ENCODE measurements at places on chromosomes 6 and 20. TPM values are rescaled to one million over a fixed set of nuclear protein-coding genes. Genes with fewer than 3 reads are reported as not detected.
A peak's percentile ranks its signal among the peaks of the same experiment; 100 is the strongest.

GRCh38 chr6:124482071-124482491, 480.2 kb upstream of the RNF217 start:
- no peaks in the 10 kb centered on the region for H3K4me1 ChIP-seq
- no peak for DNase-seq
- no peak overlapping the region for H3K27ac ChIP-seq
- no peaks in the 10 kb centered on the region for H3K36me3 ChIP-seq
- no peaks in the 10 kb centered on the region for H3K27me3 ChIP-seq
- H3K4me3 ChIP-seq = no peak overlapping the region

GRCh38 chr20:30489614-30490003, 767.9 kb upstream of the DEFB115 start:
- peak; percentile 72 for DNase-seq
- no peak overlapping the region for H3K27ac ChIP-seq

DNA sequence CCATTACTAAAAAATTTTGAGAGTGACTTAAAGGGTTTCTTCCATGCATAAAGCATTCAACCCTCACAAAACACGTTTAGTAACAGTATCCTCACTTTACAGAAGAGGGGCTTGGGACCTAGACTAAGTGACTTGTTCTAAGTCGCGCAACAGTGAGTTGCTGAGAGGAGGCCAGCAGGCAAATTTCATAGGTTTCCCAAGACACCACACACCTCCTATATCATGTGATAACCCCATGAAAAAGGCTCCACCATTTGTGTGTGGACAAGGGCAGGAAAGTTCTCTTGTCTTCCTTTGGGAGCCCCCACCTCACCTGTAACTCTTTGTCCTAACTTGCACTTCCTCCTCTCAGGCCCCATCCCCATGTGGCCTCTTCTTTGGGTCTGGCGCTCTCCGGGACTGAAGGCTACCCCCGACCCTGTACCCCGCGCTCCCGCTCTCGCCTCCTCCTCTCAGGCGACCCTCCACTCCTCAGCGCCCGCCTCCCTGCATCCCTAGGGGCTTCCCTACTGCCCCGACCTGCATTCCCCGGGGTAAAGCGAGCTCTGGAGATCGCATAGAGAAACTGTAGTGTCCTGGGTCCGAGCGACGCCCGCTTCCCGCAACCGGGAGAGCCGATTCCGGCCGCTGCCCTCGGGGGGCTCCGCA, 392 bp downstream of the PSMB8 start:
- H3K27ac ChIP-seq = peak overlapping the region; percentile 85
- peaks cover 18% of the 10 kb centered on the region for H3K36me3 ChIP-seq
- peak overlapping the region; percentile 58 for H3K4me3 ChIP-seq
- peaks cover 24% of the 10 kb centered on the region for H3K4me1 ChIP-seq

DNA sequence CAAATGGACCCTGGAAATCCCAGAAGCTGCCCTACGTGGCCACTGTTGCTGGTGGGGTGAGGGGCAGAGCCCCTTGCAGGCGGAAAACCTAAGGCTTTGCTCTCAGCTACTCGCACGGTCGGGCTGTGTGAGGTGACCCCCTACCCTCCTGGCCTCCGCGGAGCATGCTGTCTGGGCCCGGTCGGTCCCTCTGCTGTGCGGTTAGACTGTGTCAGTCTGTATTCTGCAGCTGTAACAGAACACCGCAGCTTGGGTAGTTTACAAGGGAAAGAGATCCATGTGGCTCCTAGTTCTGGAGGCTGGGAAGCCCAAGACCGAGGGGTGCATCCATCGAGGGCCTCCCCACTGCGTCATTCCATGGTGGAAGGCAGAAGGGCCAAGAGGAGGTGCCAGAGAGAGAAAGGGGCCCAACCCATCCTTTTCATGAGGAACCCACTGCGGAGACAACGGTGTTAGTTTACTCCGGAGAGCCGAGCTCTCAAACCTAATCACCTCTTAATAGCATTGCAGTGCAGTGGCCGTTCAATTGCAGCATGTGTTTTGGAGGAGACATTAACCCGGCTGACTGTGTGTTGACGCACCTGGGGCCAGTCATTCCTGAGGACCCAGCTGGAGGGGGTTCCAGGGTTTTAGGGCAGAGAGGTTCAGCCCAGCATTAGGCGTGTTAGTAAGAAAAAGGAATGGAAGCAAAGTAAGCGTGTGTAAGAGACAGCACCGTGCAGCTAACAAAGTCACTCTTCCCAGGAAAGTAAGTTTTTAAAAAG, 18.3 kb downstream of the COL9A3 start:
- no peaks in the 10 kb centered on the region for H3K27me3 ChIP-seq
- H3K36me3 ChIP-seq = no peaks in the 10 kb centered on the region
- no peak overlapping the region for H3K4me3 ChIP-seq
- no peak for DNase-seq
- peaks cover 12% of the 10 kb centered on the region for H3K4me1 ChIP-seq

DNA sequence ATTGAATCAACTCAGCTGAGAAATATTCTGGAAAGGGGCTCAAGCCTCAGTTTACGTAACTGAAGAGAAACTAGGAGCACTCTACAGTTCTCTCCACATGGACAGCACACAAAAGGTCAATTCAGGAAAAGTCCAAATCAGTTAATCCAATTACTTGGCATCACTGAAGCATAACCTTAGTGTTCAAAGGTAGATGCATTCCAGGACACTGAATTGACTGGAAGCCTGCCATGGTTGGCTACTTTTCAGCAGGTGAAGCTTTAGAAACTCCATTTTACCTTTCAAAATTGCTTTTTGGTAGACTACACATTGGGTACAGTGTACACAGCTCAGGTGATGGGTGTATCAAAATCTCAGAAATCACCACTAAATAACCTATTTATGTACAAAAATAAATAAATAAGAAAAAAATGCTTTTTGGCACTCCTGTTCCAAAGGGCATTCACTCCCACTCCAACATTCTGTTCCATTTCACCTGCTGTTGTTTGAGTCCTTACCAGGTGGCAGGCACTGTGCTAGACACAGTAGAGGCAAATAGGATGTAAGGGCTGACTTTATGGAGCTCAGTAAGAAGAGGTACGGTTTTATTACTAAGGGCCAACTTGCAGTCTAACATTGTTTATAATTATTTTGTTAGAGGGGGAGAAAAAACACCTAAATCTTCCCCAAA, 153.4 kb downstream of the FAXC start:
- H3K4me3 ChIP-seq = no peak overlapping the region
- H3K27me3 ChIP-seq = no peaks in the 10 kb centered on the region
- no peak overlapping the region for H3K27ac ChIP-seq
- no peaks in the 10 kb centered on the region for H3K4me1 ChIP-seq
- no peaks in the 10 kb centered on the region for H3K36me3 ChIP-seq
- DNase-seq = no peak

GRCh38 chr20:19341348-19342053, 129.1 kb downstream of the SLC24A3 start:
- H3K36me3 ChIP-seq = no peaks in the 10 kb centered on the region
- H3K4me1 ChIP-seq = peaks cover 23% of the 10 kb centered on the region
- peak overlapping the region; percentile 53 for H3K27ac ChIP-seq
- DNase-seq = no peak

GRCh38 chr20:45798935-45799642, 7.3 kb downstream of the DNTTIP1 start:
- H3K27ac ChIP-seq = peak overlapping the region; percentile 12
- H3K36me3 ChIP-seq = peaks cover 53% of the 10 kb centered on the region
- peaks cover 12% of the 10 kb centered on the region for H3K4me1 ChIP-seq
- no peak overlapping the region for H3K4me3 ChIP-seq

GRCh38 chr6:12278915-12279314, 11.2 kb upstream of the EDN1 start:
- no peaks in the 10 kb centered on the region for H3K36me3 ChIP-seq
- DNase-seq = no peak
- no peaks in the 10 kb centered on the region for H3K27me3 ChIP-seq
- H3K4me3 ChIP-seq = no peak overlapping the region

- H3K27ac ChIP-seq = no peak overlapping the region
- no peaks in the 10 kb centered on the region for H3K27me3 ChIP-seq
- DNase-seq = no peak
- peaks cover 13% of the 10 kb centered on the region for H3K4me1 ChIP-seq
- no peaks in the 10 kb centered on the region for H3K36me3 ChIP-seq
Measured at GRCh38 chr6:112029045-112029822, 24.7 kb upstream of the CCN6 start.

GRCh38 chr6:40990301-40990700, 48.7 kb downstream of the UNC5CL start:
- H3K36me3 ChIP-seq = no peaks in the 10 kb centered on the region
- no peak overlapping the region for H3K4me3 ChIP-seq
- H3K27me3 ChIP-seq = no peaks in the 10 kb centered on the region
- no peak overlapping the region for H3K27ac ChIP-seq
- DNase-seq = no peak
- H3K4me1 ChIP-seq = no peaks in the 10 kb centered on the region

- no peak for DNase-seq
- H3K4me3 ChIP-seq = no peak overlapping the region
- H3K27me3 ChIP-seq = no peaks in the 10 kb centered on the region
- peaks cover 34% of the 10 kb centered on the region for H3K4me1 ChIP-seq
- no peak overlapping the region for H3K27ac ChIP-seq
Measured at GRCh38 chr6:149368065-149368464, 32.0 kb upstream of the SUMO4 start.

DNA sequence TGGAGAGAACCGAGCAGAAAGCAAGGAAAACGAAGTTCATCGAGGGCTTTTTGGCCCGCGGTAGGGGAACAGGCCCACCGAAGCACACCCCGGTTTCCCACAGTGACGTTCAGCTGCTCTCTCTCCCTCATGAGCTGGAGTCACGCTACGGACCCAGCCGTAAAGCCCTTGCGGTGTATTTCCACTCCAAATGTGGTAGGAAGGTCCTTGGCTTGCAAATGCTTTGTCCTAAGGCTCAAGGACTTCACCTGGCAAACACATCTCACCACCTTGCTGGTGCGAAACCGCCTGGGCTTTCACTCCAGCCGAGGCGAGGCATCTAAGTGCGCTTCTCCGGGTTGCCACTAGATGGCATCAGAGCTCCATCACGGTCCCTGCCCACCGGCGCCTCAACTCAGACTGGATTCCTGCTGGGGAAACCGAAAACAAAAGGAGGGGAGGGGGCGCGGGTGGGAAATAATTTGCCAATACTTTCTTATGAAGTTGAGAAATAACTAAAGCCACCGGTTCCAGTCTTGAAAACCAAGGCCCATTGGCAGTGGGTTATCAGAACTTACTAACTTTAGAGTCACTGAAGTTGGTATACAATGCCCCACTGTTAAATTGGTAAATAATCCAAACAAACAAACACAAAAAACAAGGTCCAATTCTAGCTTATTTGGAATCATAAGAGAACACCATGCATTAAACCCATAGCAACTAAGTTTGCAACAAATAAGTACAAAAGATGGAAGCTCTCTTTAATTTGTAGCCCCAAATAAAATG, 13.4 kb upstream of the FOXC1 start:
- peak overlapping the region; percentile 25 for H3K4me3 ChIP-seq
- no peak overlapping the region for H3K27ac ChIP-seq
- no peaks in the 10 kb centered on the region for H3K27me3 ChIP-seq
- no peaks in the 10 kb centered on the region for H3K36me3 ChIP-seq

- H3K4me1 ChIP-seq = peaks cover 16% of the 10 kb centered on the region
- H3K27me3 ChIP-seq = no peaks in the 10 kb centered on the region
Measured at GRCh38 chr20:58440021-58440767, 51.2 kb downstream of the VAPB start.

DNA sequence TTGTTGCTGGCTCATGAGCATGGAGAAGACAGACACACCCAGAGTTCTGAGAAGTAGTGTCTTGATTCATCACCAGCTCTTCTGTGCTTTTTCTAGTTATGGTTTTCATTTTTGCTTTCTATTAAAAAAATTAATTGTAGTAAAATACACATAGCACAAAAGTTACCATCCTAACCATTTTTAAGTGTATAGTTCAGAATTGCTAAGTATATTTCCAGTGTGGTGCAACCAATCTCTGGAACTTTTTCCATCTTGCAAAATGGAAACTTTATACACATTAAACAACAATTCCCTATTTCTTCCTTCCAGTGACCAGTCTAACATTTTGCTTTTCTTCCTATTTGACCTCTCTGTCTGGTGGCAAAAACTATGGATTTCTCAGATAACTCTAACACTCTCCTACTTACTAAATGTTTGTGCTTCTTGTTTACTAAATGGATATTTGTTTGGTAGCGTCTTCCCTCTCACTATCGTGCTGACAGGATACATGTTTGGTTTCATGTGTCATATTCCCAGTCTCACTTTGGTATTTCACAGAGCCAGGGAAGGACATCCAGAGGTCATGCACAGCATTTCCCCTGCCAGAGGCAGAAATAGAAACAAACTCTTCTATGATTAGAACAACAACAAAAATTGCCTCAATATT, 40.6 kb downstream of the TXLNB start:
- H3K27ac ChIP-seq = peak overlapping the region; percentile 5
- peaks cover 19% of the 10 kb centered on the region for H3K4me1 ChIP-seq
- H3K27me3 ChIP-seq = no peaks in the 10 kb centered on the region
- no peak for DNase-seq

DNA sequence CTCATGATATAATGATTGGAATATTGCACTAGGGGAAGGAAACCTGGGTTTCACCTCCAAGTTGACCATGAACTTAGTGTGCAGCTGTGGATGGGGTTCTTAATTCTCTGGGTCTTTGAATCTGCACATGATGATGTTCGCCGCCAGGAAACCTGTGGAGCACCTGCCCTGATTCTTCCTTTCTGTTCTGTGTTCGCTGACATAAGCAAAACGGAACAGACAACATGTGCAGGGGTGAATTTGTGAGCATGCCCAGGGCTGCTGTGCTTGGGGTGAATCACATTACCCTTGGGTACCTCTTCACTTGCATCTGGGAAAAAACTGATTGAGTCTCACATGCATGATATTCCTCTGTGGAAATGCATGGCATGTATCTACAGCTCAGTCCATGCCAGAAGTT, 48.8 kb downstream of the CAP2 start:
- no peaks in the 10 kb centered on the region for H3K36me3 ChIP-seq
- H3K4me3 ChIP-seq = no peak overlapping the region

- no peak overlapping the region for H3K27ac ChIP-seq
- no peaks in the 10 kb centered on the region for H3K27me3 ChIP-seq
- no peaks in the 10 kb centered on the region for H3K4me1 ChIP-seq
- no peak overlapping the region for H3K4me3 ChIP-seq
Measured at GRCh38 chr20:40016392-40016791, 672.6 kb downstream of the MAFB start.

GRCh38 chr6:133551847-133552341, 310.7 kb downstream of the EYA4 start:
- H3K36me3 ChIP-seq = no peaks in the 10 kb centered on the region
- H3K27ac ChIP-seq = peak overlapping the region; percentile 65
- no peak for DNase-seq
- H3K4me1 ChIP-seq = peaks cover 40% of the 10 kb centered on the region

GRCh38 chr6:160455541-160456213, 107.5 kb downstream of the SLC22A3 start:
- peak overlapping the region; percentile 30 for H3K4me3 ChIP-seq
- peak; percentile 92 for DNase-seq
- peak overlapping the region; percentile 60 for H3K27ac ChIP-seq
- H3K4me1 ChIP-seq = peaks cover 17% of the 10 kb centered on the region
- no peaks in the 10 kb centered on the region for H3K27me3 ChIP-seq

CRIP3 gene
- total RNA-seq = not detected

OLIG3 gene
- total RNA-seq = not detected

RSPO4 gene
- total RNA-seq = 2.5 TPM

PRL gene
- total RNA-seq = not detected

RPS21 gene
- total RNA-seq = 1,974 TPM

HLA-DQB1 gene
- total RNA-seq = 4.8 TPM

UNC5CL gene
- total RNA-seq = 0.69 TPM

GLP1R gene
- total RNA-seq = not detected
